ENCODE measurements at places on chromosomes 13 and 19.

GRCh38 chr13:93226065-93226622 lies 463 bp upstream of the GPC6 start:
- no peak for DNase-seq

DNA sequence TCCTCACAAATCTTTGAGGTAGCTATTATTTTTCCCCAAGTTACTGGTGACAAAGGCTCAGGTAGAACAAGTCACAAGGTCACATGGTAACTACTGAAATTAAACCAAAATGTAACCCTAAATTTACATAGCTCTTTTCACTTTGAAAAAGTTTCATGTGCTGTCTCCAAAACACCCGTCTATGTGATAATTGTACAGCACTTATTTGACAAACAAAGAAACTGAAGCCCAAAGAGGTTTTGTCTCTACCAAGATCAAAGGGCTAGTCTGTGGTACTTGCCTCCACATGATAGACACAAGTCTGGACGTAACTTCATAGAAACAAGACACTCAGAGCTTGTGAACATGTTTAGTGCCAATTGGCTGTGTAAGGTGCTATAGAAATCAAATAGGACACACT lies 108.3 kb downstream of the SACS start:
- DNase-seq = no peak

GRCh38 chr19:12756150-12756883 lies 4.7 kb downstream of the BEST2 start:
- no peak for DNase-seq

DNA sequence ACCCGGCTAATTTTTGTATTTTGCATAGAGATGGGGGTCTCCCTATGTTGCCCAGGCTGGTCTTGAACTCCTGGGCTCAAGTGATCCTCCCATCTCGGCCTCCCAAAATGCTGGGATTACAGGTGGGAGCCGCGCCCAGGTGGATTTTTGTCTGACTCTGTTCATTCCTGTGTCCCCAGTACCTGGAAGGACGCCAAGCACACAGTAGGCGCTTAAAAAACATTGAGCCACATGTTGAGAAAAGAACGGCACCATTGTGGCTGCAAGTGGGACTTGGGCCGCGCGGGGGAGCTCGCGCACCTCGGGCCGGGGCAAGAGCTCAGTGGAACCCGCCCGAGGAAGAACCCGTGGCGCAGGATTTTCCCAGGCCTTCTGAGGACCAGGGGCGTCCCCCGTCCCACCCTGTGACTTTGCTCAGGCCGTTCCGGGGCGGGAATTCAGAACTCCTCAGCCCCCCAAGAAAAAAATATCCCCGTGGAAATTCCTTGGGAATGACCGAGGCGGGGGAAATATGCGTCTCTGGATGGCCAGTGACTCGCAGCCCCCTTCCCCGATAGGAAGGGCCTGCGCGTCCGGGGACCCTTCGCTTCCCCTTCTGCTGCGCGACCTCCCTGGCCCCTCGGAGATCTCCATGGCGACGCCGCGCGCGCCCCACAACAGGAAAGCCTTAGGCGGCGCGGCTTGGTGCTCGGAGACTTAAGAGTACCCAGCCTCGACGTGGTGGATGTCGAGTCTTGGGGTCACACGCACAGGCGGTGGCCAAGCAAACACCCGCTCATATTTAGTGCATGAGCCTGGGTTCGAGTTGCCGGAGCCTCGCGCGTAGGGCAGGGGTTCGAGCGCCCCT lies 1.4 kb upstream of the ICAM1 start:
- DNase-seq = peak; percentile 84

DNA sequence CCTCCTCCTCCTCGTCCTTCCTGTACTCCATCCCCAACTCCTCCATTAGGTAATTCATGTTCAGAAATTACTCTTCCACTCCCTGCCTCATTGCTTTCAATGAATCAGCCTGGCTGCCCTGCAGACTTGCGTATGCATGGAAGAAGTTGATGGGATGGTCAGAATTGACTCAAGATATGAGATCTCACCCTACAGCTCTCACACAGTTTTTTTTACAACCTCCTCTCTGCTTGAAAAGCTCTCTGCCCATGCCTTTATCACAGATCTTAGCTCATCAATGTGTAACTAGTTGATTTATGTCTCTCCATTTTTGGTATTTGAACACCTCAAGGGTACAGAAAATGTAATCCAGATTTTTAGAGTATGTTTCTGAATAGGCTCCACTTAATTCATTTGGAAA lies 506.9 kb downstream of the TBC1D4 start:
- no peak for DNase-seq

DNA sequence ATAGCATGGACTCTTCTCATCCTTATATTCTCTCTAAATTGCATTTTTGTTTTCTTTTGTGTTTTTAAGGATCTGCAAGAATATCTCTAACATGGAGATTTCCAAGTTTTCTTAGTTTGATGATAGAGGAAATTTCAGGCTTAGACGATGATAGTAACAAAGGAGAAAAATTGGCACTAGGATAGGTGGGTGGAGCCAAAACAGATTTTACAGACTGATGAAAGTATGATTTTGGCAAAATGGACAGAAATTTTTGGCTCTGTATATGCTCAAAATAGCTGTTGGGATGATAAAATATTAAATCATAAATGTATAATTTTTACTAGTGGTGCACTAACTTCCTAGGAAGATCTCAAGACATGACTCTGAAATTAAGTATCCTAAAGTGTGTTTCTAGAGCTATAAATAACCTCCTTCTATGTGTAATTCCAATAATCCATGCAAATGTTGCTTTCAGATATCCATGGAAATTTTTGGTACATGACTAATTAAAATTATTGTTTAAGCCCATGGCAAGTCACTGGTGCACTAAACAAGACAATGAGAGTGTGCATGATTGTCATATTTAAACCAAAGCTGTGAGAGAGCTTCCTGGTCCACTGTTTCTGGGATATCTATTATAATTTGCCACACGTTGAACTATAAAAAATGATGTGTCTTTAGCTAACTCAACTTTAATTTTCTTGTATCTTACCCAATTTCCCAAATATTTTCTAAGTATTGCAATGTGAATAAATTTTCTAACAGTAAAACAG lies 55.8 kb upstream of the NBEA start:
- no peak for DNase-seq

Data from activated T-helper 2 cell treated with anti-CD3 and anti-CD28 coated beads, Interferon-gamma antibody, Interleukin-2, Interleukin-4, amounts not matched to agents 10 μg/mL and 5 μg/mL and 100 μg/mL, durations not matched to agents 14 hours and 24 hours and 36 hours (primary cell).